ENCODE measurements at places on chromosomes 5 and 9.

DNA sequence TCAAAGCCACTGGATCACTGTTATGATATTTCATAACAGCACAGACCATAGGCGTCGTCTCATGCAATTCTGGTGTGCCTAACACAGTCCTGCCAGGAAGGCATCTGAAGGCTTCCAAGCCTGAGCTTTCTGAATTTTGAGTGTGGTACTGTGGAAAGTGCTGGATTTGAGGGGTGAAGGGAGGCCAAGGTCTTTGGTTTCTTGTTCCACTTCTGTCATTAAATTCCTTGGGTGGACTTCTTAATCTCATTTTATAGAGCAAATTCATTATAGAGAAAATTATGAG, 441.3 kb upstream of the PIK3R1 start:
- no peak for DNase-seq

- no peak for DNase-seq
Measured at GRCh38 chr9:137705906-137706305, 87.1 kb downstream of the EHMT1 start.

DNA sequence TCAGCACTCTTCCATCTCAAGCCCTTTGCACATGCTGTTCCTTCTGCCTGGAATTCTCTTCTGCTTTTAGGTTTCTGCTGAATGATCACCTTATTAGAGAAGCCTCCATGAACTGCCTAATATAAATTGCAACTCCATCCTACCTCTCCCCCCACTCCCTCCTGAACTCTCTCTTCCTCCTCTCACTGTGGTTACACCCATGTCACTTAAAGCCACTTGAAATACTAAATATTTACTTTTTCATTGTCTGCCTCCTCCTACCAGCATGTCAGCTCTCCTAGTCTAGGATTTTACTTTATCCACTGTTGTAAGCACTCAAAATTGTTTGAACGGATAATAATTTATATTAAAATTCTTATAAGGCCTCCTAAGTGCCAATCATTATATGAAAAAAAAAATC, 43.8 kb downstream of the ACTL7B start:
- no peak for DNase-seq

- DNase-seq: no peak
Measured at GRCh38 chr9:33249983-33250382, 10.0 kb downstream of the SPINK4 start.

DNA sequence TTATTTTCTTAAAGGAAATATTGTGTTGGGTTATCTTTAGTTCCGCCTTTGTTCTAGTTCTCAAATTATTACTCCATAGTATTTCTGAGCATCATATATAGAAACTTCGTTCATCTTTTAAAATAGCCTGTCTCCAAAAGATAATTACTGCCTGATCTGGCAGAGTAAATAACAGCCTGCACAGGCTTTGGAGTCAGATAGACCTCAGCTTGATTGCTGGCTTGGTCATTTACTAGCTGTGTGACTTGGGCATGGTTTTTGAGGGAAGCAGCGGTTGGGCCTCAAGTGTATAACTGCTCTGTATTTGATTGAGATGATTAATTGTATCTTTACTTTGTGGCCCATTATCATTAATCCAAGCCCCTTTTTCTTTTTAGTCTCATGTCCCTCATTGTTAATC, 50.1 kb downstream of the FBXO38 start:
- DNase-seq: no peak

GRCh38 chr5:90888511-90889324, 330.1 kb downstream of the ADGRV1 start:
- no peak for DNase-seq

DNA sequence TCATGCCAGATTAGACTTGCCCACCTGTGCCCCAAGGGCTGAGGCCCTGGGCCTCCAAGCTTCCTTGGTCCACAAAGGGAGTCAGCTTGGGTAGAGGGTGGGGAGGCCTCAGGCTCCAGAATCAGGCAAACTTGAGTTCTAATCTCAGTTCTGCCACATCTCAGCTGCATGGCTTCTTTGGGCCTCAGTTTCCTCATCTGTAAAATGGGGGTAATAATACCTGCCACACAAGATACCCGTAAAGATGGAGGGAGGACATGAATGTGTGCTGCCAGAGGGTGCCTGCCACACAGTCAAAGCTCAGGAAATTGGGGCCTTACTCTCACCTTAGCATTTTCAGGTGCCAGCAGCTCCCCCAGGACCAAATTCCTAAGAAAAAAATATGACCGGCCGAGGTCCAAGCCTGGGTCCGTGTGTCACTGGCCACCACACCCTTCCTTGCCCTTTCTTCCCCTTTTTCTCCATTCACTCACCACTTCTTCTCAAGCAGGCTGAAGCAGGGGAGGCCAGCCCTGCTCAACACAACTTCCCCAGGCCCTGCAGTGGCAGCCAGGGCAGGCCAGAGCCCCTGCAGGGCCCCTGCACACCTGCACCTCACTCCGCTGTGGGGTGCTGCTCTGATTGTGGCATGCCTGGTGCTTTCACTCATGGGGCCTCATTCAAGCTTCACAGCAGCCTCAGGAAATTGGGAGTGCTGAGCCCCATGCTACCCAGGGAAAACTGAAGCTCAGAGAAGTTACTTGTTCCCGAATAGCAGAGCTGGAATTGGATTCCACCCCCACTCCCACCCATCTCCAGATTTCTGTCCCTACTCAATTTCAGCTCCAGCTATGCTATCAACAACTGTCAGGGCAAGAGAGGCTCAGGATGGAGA, 3.9 kb downstream of the RGS14 start:
- no peak for DNase-seq

- DNase-seq: no peak
Measured at GRCh38 chr9:128153060-128153946, 4.0 kb downstream of the LCN2 start.

GRCh38 chr9:89854715-89855475, 250.1 kb downstream of the GADD45G start:
- no peak for DNase-seq

GRCh38 chr5:115033861-115034260, 135.8 kb downstream of the TRIM36 start:
- DNase-seq: no peak

- no peak for DNase-seq
Measured at GRCh38 chr5:146039420-146039819, 66.0 kb downstream of the PLAC8L1 start.

- DNase-seq: no peak
Measured at GRCh38 chr5:93626801-93627200, 43.8 kb downstream of the NR2F1 start.

DNA sequence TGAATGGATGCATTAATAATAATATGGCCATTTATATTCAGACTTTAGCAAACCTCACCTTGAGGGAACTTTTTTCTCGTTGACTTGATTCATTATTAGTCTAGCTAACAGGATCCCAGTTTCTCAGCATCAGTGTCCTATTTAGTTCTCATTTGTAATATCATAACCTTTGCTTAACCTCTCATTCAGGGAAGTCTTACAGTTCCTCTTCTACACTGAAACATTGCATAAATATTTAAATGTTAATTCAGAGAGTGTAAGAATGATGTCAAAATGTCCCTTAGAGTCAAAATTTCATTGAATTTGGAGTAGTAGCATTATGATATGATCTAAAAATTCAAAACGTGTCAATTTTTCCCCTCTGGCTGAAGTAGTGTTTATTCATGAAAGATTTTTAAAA, 650.1 kb downstream of the EFNA5 start:
- no peak for DNase-seq

- no peak for DNase-seq
Measured at GRCh38 chr5:78626009-78626571, 22.5 kb downstream of the LHFPL2 start.

All from kidney epithelial cell (primary cell).